ENCODE measurements at places on chromosomes 5 and 9.
A peak's percentile ranks its signal among the peaks of the same experiment; 100 is the strongest.

DNA sequence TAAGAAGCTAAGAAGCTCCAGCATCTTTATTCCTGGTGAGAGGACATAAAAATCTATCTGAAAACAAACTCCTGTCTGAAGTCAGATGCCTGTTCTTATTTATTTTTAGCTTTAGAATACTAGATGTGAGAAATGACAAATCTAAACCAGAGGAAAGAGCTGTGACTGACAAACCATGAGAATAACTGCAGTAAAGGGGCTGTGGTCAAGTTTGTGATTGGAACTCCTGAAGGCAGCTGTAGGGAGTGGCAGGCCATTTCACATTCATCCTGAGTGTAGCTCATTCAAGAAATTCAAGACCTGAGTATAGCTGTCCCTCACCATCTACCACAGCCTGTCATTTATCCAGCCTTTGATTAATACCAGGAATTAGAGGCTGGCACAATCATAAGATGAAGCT lies 718.8 kb downstream of the BRINP1 start:
- no peak overlapping the region for H3K27ac ChIP-seq
- no peak overlapping the region for H3K4me3 ChIP-seq
- no peaks in the 10 kb centered on the region for H3K36me3 ChIP-seq
- H3K4me1 ChIP-seq, result no peaks in the 10 kb centered on the region
- no peaks in the 10 kb centered on the region for H3K27me3 ChIP-seq
- DNase-seq, result no peak

DNA sequence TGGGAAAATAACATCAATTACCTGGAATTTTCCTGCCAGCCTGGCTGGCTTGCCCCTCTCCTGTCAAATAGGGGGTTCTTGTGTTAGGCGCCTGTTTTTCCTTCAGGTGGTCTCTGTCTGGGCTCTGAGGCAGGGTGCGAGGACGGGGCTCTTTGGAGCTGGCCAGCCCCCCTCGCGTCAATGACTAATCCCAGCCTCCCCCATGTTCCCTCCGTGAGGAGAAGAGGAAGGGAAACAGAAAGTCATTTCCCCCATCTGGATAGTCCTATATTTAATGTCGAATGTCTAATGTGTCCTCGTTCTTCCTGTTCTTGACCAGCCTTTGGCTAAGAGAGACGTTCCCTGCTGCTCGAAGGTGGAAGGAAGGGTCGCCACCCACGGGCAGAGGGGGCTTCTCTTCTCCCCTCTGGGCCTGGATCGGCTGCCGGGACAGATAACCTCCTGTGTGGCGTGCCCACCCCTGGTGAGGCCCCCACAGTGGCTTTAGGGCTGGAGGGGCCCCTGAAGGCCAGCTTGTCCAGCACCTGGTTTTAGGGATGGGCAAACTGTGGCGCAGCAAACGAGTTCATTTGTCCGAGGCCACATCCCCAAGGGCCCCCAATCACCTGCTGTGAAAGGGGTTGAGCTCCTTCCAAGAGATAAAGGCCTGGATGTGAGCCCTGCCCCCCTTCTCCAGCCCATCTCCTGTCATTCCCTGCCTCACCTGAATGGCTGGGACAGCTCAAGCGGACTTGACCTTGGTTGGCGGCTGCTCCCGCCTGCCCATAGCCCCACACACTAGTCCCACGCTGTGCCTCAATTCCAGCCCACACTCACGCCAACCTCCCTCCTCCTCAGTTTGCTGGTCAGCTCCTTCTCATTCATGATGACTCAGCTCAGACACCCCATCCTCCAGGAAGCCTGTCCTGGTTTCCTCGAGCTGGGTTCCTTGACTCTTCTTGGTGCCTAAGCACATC lies 35.9 kb upstream of the UNC5A start:
- no peaks in the 10 kb centered on the region for H3K27me3 ChIP-seq
- H3K4me3 ChIP-seq, result no peak overlapping the region
- H3K4me1 ChIP-seq, result no peaks in the 10 kb centered on the region
- H3K36me3 ChIP-seq, result no peaks in the 10 kb centered on the region
- DNase-seq, result no peak
- H3K27ac ChIP-seq, result no peak overlapping the region

DNA sequence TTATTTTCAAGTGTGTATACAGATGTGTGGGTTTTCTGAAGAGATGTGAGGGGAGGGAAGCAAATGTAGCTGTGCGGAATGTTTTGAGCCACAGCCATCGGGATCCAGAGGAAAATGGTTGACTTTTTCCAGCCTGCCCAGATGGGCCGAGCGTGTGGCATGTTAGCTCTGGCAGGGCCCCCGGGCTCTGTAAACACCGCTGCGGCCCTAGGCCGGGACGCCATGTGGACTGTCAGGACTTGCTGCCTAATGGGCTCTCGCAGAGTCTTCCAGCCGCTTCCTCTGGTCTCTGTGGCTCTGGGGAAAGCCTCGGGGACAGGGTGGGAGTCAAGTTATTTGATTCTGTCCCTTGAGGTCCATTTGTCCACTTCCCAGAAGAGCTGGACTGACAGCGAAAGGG lies 109.6 kb upstream of the PTCH1 start:
- H3K27me3 ChIP-seq, result no peaks in the 10 kb centered on the region
- no peaks in the 10 kb centered on the region for H3K4me1 ChIP-seq
- no peak overlapping the region for H3K4me3 ChIP-seq
- no peak for DNase-seq

- DNase-seq, result no peak
- H3K36me3 ChIP-seq, result no peaks in the 10 kb centered on the region
- H3K4me3 ChIP-seq, result no peak overlapping the region
- no peaks in the 10 kb centered on the region for H3K4me1 ChIP-seq
- no peak overlapping the region for H3K27ac ChIP-seq
- H3K27me3 ChIP-seq, result peaks cover 3% of the 10 kb centered on the region
Measured at GRCh38 chr9:97940741-97941140, 2.8 kb upstream of the HEMGN start.

- no peaks in the 10 kb centered on the region for H3K36me3 ChIP-seq
- peaks cover 22% of the 10 kb centered on the region for H3K4me1 ChIP-seq
- H3K4me3 ChIP-seq, result no peak overlapping the region
- no peak overlapping the region for H3K27ac ChIP-seq
Measured at GRCh38 chr5:10364186-10364689, 10.7 kb downstream of the MARCHF6 start.

DNA sequence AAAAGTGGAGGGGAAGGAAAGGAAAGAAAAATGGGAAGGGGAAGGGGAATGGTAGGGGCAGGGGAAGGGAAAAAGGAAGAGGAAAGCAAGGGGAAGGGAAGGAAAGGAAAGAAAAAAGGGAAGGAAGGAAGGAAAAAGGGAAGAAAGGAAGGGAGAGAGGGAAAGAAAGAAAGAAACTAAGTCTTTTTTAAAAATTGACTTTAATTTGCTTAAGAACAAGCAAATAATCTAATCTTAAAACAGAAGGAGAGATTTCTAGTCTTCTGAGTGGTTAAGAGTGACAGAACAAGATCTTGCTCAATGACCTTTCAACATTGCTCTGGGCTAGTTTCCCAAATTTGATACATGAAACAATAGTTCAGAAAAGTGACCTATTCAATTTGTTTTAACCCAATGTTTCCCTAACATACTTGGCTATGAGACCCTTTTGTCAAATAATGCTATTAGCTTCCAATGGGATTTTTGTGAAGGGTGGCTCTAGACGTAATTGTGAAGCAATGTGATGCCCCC lies 33.4 kb upstream of the GLIS3 start:
- no peak overlapping the region for H3K4me3 ChIP-seq
- H3K27ac ChIP-seq, result peak overlapping the region; percentile 79
- no peak for DNase-seq
- H3K36me3 ChIP-seq, result no peaks in the 10 kb centered on the region
- peaks cover 11% of the 10 kb centered on the region for H3K4me1 ChIP-seq
- no peaks in the 10 kb centered on the region for H3K27me3 ChIP-seq

GRCh38 chr9:76456202-76456926 lies 2.6 kb upstream of the GCNT1 start:
- H3K27ac ChIP-seq, result no peak overlapping the region
- peaks cover 6% of the 10 kb centered on the region for H3K4me1 ChIP-seq
- peak; percentile 85 for DNase-seq
- no peaks in the 10 kb centered on the region for H3K27me3 ChIP-seq
- no peaks in the 10 kb centered on the region for H3K36me3 ChIP-seq

DNA sequence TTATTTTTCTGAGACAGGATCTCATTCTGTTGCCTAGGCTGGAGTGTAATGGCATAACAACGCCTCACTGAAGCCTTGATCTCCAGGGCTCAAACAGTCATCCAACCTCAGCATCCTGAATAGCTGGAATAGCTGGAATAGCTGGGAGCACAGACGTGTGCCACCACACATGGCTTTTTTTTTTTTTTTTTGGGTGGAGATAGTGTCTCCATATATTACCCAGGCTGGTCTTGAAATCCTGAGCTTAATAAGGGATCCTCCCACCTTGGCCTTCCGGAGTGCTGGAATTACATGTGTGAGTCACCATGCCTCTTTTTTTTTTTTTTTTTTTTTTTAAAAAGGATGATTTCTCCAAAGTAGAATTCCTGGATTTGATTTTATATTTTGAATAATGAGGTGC lies 60.7 kb downstream of the NSD1 start:
- H3K36me3 ChIP-seq, result no peaks in the 10 kb centered on the region
- no peak for DNase-seq
- no peak overlapping the region for H3K27ac ChIP-seq
- H3K4me3 ChIP-seq, result no peak overlapping the region
- H3K27me3 ChIP-seq, result no peaks in the 10 kb centered on the region

- peaks cover 37% of the 10 kb centered on the region for H3K4me1 ChIP-seq
- no peaks in the 10 kb centered on the region for H3K36me3 ChIP-seq
- H3K27me3 ChIP-seq, result no peaks in the 10 kb centered on the region
- no peak overlapping the region for H3K4me3 ChIP-seq
- DNase-seq, result no peak
Measured at GRCh38 chr5:160835818-160836528, 16.0 kb downstream of the ATP10B start.

DNA sequence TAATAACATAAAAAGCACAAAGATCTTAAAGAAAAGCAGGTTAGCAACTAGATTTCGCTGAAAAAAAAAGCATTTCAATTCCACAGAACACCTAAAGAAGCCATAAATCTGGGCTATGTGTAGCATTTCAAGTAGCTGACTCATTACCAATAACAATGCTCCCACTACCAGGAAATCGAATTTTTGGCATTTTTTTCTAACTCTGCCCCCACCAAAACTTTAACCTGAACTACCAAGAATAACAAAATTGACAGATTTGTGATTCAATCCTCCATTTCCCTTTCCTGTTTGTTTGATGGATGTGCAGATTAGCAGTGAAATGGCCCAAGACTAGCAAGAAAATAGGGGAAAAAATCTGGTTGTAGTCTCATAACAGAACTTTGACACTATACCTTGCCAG lies 180.2 kb downstream of the RASEF start:
- no peak for DNase-seq
- no peaks in the 10 kb centered on the region for H3K27me3 ChIP-seq
- H3K4me3 ChIP-seq, result no peak overlapping the region
- no peaks in the 10 kb centered on the region for H3K4me1 ChIP-seq
- H3K36me3 ChIP-seq, result no peaks in the 10 kb centered on the region

DNA sequence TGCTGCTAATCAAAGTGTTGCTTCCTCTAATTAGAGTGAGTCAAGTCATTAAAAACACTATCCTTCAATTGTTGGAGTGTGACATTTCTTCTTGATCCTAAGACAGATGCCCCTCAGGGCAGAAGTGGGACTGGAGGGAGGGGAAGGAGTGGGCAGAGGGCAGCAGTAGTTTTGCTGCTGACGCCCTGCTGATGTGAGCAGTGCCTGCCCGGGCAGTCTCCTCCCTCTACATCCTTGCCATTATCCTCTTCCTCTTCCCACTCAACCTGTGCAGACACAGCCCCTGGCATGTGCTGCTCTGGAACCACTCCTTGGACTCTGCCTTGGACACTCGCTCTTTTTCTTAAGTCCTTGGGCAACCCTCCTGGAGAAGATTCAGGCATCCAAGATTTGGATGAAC lies 232.5 kb downstream of the HSPA4 start:
- H3K36me3 ChIP-seq, result no peaks in the 10 kb centered on the region
- no peak for DNase-seq
- H3K27me3 ChIP-seq, result no peaks in the 10 kb centered on the region
- no peaks in the 10 kb centered on the region for H3K4me1 ChIP-seq
- no peak overlapping the region for H3K4me3 ChIP-seq

DNA sequence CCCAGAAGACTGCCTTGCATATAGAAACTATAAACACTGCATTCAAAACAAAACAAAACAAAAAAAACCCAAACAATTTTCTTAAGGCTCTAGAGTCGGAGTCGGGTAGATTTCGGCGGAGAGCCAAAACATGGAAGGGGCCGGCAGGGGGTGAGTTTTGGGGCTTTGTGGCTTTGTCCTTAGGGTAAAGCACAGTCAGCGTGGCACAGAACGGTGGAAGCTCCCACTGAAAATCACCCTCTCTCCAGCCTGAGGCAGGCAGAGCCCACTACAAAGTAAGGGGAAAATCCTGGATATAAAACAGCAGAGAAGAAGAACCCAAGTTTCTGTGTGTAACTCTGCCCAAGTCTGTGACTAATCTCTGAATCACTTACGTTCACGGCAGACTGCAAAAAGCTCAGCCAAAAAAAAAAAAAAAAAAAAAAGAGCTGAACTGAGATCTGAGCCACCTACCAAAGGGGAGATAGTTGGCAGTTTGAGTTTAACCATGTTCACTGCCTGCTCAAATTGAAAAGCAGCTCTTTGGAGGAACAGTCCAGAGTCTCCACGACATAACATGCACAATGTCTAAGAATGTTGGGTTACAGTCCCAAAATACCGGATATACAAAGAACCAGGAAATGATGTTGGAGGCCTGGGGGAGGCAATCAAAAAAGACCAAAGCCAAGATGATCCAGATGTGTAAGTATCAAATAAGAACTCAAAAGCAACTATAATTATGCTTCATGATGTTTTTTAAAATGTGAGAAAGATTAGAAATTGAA lies 26.6 kb upstream of the OR2K2 start:
- H3K27me3 ChIP-seq, result no peaks in the 10 kb centered on the region
- no peaks in the 10 kb centered on the region for H3K36me3 ChIP-seq
- H3K27ac ChIP-seq, result no peak overlapping the region
- no peaks in the 10 kb centered on the region for H3K4me1 ChIP-seq
- no peak for DNase-seq

- no peak for DNase-seq
- no peaks in the 10 kb centered on the region for H3K36me3 ChIP-seq
- no peak overlapping the region for H3K27ac ChIP-seq
- H3K27me3 ChIP-seq, result no peaks in the 10 kb centered on the region
- no peak overlapping the region for H3K4me3 ChIP-seq
Measured at GRCh38 chr5:107868650-107869409, 198.1 kb upstream of the EFNA5 start.

GRCh38 chr9:69149321-69149807 lies 24.7 kb upstream of the TJP2 start:
- H3K4me3 ChIP-seq, result no peak overlapping the region
- H3K27me3 ChIP-seq, result no peaks in the 10 kb centered on the region
- DNase-seq, result no peak
- no peaks in the 10 kb centered on the region for H3K36me3 ChIP-seq
- H3K4me1 ChIP-seq, result no peaks in the 10 kb centered on the region

DNA sequence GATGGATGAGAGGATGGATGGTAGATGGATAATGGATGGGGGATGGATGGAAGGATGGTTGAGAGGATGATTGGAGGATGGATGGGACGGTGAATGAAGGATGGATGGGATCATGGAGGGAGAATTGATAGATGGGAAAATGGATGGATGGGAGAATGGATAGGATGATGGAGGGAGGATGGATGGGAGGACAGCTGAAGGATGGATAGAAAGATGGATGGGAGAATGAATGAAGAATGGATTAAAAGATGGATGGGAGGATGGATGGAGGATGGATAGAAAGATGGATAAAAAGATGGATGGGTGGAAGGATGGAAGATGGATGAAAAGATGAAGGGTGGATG lies 218.3 kb upstream of the IER5L start:
- no peaks in the 10 kb centered on the region for H3K36me3 ChIP-seq
- H3K27me3 ChIP-seq, result no peaks in the 10 kb centered on the region
- DNase-seq, result no peak
- H3K4me1 ChIP-seq, result no peaks in the 10 kb centered on the region
- no peak overlapping the region for H3K27ac ChIP-seq

Measured in pancreas (tissue), 10 donors.